ENCODE measurements at places on chromosomes 12 and 14.

DNA sequence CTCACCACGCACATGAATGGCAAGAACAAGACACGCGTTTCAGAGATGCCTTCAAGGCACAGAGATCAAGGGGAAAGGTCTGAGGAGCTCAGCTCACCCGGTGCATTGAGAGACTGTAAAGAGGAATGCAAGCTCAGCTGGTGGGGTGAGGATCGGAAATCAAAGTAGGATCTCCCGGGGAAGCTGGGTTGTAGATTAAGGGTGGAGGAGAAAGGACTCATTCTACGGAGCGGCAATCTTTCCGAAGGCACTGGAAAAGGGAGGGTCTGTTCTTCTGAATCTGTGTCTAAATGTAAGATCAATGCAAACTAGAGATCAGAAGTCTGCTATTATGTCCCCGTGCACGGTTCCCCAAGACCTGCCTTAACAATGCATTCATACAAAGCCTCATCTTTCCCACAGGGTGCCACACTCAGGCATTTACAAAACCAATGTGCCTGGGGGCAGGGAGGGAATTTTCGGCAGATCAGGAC lies 41.6 kb upstream of the PYGL start:
- no peak for DNase-seq

GRCh38 chr12:91093341-91093740 lies 18.0 kb downstream of the LUM start:
- no peak for DNase-seq

DNA sequence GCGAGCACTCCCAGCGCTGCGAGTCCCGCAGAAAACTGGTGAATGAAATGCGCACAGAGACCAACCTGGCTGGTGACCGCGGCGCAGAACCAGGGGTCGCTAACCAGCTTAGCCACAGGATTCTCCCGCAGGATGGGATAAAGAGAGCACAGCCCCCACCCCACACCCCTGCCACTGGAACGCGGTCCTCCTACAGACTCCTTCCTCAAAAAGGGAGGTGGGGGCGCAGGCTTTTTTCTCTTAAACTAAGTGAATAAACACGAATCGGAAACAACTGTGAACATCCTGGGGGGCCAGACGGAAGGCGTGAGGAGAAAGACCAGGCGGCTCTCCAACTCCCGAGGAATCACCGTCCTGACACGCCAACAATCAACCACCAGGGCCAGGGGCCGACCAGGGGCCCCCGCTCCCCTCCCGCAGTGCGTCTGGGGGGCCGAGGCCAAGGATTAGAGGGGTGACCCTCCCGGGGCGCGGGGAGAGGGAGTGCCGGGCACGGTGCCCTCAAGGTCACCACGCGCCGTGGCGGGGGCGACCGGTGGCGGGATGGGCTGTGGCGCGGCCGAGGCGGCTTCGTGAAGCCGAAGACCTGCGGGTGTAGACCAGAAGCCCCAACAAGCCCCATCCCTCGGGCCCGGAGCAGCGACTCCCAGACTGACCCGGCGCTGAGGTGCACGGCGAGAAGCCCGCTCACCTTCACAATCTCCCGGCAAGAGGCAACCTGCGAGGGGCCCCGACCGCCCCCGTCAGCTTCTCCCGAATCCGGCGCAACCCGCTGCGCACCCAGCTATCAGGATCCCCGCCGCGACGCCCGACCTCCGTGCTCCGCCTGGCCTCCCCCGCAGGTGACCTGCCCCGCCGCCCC lies 704 bp downstream of the ATP2B1 start:
- peak; percentile 30 for DNase-seq

- DNase-seq: no peak
Measured at GRCh38 chr14:63737582-63738006, 9.7 kb upstream of the SGPP1 start.

DNA sequence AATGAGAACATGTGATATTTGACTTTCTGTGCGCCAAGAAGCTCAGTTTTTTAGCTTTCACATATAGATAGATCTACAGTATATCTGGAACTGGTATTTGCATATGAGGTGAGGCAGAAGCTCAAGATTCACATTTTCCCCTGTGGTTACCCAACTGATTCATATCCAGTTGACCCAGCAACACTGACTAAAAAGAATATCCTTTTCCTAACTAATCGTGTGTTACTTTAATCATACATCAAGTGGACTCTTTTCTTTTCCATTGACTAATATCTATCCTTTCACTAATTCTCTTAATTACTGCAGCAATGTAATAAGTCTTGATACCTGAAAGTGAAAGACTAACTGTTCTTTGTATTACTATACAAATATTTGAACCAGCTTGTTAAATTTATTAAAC lies 236.1 kb downstream of the AEBP2 start:
- no peak for DNase-seq

DNA sequence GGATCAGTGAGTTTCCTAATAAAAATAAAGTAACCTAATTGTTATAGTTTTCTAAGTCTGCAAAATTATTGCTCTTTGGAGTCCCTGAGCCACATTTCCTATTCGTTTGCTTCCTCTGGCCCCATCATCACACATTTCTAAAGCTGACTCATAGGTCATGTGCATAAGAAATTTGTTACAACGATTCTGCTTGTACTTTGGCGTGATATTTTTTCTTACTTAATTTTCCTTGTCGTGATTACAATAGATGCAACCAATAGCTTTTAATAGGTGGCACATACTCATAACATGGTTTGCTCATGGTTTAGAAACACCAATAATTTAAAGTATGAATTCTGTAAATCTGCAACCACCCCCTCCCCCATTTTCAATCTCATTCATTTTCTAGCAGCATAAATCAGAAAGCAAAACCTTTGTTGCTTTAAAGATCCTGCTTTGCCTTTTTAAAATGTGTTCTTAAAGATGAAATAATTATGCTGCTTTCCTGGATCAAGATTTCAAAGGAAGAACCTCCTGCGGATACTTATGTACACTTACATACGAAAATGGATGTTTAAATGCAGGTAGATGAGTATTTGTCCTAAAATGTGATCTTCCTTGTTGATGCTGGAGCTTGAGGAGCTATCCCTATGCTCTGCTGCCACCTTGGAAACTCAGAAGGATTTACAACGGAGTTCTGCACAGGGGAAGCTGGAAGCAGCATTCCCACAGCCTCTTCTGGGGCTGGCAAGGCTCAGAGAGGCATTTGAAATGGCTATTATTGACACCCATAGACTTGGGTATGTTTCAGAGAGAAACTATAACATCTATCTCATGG lies 1.7 kb upstream of the FLRT2 start:
- DNase-seq: no peak

DNA sequence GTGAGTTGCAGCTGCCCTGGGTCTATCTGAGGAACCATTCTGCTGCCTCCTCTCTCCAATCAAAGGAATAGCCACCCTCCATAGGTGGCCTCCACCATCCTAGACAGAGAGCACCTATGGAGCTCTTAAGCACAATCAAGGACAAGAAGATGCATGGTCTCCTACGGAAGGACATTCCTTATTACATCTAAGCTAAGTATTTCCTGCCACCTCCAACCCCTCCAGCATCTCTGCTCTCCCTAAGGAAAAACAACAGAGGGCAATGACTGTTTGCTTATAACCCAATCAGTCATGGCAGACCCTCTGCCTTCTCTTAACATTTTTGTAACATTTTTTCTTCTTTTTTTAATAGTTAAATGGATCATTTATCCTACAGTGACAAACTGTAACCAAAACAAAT lies 14.8 kb upstream of the OR6J1 start:
- no peak for DNase-seq

DNA sequence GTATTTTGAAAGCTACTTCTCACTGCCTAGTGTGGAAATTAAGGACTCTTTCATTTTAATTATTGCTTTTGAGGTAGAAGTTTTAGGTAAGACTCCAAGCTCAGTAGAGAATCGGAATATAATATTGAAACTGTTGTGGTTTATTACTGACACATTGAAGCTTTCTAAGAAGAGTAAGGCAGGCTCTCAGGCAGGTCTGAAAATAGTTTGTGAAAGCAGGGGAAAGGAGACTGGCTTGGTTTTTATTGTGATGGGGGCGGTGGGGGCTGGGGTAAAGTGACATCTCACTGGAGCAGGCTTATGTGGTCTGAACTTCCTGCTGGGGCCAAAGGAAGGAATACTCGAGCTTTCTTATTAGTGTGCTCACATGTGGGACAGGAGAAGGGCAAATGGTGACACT lies 79.5 kb downstream of the OTOGL start:
- DNase-seq: no peak

DNA sequence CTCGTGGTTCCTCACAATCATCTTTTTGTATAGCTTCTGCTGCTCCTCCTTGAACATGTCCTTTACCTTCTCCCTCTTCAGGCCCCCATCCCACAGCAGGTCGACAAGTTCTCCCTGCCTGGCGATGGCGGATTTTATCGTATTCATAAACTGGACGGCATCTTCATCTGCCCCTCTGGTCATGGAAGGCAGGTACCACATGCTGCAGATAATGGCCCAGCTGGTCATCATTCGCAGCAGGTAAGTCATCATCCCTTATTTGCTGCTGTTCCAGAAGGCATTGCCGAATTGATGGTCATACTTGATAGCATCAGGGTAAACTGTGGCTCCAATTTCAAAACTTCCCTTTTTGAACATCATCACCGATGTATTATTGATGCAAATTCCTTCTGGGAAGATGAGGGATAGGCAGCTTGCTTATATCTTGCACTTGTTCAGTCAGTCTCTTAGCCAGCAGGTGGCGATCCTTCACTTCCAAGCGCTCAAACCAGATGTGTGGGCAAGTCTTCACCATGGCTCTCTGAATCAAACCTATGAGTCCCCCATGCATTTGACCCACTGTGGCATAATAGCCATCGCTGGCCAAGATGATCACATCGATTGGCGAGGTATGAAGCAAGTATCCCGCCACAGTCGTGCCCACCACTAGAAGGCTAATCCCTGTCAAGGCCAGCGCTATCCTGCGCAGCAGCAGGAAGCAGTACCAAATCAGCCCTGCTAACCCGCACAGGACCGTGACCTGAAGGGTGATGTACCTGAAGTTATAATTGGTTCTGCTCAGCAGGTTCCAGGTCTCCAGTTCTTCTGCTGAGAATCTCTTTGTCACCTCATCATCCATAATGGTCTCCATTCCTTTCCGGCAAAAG lies 381.5 kb upstream of the STXBP6 start:
- DNase-seq: no peak

GRCh38 chr12:113248842-113249435 lies 27.7 kb downstream of the TPCN1 start:
- no peak for DNase-seq

DNA sequence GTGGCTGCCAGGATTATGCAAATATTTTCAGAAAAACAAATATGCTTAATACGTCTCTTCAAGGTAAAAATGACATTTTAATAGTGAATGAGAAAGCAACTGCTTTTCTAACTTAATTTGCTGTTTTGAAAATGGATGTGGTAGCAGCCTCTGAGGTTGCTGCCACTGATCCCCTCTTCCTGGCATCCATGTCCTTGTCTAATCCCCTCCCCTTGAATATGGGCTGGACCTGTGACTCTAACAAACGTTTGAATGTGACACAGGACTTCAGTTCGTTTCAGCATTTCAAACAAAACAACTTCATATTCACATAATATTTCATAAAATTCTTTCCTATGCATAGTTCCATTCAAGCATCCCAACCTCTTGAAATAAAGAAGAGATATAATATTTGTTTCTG lies 64.2 kb upstream of the SLC38A2 start:
- no peak for DNase-seq

GRCh38 chr12:48972213-48972951 lies 847 bp upstream of the WNT10B start:
- no peak for DNase-seq

- DNase-seq: no peak
Measured at GRCh38 chr12:95951515-95951914, 8.4 kb downstream of the AMDHD1 start.

DNA sequence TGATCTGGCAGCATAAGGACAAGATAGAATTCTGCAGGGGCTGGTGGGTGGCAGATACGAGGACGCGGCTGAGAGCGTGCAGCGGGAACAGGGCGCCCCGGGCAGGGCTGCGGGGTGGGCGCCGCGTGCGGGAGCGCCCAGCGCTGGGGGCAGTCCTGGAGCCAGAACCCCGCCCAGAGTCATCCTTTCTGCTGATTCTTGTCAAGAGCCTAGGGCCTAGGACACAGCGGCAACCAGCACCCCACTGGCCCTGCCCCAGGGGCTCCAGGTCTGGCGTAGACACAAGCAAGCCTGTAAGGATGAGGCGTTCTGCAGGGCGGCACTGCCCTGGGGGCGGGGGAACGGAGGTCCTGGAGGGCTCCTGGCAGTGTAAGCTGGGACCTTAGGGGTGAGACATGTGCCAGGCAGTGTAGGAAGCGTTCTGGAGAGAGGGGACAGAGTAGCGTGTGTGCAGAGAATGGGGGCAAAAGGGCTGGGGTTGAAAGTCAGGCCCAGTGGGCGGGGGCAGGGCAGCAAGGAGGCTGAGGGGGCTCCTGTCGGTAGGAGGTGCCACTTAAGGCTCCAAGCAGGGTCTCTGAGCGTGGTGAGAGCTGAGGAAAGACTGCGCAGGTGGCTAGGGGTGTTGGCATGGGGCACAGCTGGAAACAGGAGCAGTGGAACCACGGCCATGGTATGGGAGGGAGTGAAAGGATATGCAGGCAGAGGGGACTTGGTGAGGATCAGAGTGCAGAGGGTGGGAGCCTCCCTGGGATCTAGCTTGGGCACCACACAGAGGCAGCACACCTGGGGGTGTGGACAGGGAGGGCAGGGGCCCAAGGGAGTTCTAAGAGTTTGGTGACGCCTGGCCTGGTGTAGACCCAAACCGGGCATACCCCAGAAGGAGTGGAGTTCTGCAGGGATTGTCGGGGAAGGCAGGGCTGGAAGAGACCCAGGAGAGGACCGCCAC lies 845 bp upstream of the AHNAK2 start:
- no peak for DNase-seq

DNA sequence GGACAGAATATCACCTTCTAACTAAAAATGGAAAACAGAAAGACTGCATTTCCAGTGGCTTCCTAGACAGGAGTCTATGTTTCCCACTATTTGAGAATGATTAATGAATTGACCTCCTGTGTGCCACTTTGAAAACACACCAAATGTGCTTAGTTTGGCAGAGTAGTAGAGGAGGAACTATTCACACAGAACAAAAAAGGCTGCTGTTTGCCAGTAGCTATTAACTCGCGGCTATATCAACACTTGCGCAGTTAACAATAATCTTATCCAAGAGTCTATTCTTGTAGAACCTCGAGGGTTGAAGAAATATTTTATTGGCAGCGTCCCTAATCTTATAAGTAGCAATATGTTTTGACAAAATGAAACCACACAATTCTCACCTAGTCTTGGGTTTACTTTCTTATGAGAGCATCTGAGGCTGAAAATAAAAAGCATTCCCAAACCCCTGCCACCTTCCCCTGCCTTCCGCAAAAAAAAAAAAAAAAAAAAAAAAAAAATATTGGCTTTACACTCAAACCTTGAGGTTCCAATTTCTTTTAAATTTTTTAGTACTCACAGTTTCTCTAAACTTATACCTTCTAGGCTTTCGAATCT lies 127.3 kb upstream of the FLRT2 start:
- no peak for DNase-seq

GRCh38 chr12:74370608-74371216 lies 166.9 kb upstream of the ATXN7L3B start:
- DNase-seq: no peak

GRCh38 chr12:22121224-22121623 lies 75.2 kb downstream of the CMAS start:
- DNase-seq: no peak

All from T-helper 1 cell (primary cell).